Muscle of leg (tissue), 16 donors: ENCODE measurements at places on chromosomes 5 and 9. TPM values are rescaled to one million over a fixed set of nuclear protein-coding genes. Genes with fewer than 3 reads are reported as not detected.

SLC6A19 gene
- polyA plus RNA-seq: not detected

HSPB3 gene
- 149 TPM for polyA plus RNA-seq

NSG2 gene
- 0.56 TPM for polyA plus RNA-seq

TJP2 gene
- 11.9 TPM for polyA plus RNA-seq

DRD1 gene
- not detected for polyA plus RNA-seq

JAKMIP2 gene
- 2.1 TPM for polyA plus RNA-seq

CENPK gene
- 21.2 TPM for polyA plus RNA-seq

ATP6V0E1 gene
- polyA plus RNA-seq: 108 TPM

ENC1 gene
- 28.4 TPM for polyA plus RNA-seq

LCN15 gene
- polyA plus RNA-seq: 0.23 TPM

SLCO6A1 gene
- not detected for polyA plus RNA-seq

CD72 gene
- 1.2 TPM for polyA plus RNA-seq
